Fibroblast of villous mesenchyme (primary cell): ENCODE measurements at places on chromosomes 5 and 9. TPM values are rescaled to one million over a fixed set of nuclear protein-coding genes. Genes with fewer than 3 reads are reported as not detected.
A peak's percentile ranks its signal among the peaks of the same experiment; 100 is the strongest.

- peak; percentile 79 for DNase-seq
Observed at GRCh38 chr9:38008168-38009034, 60.6 kb downstream of the SHB start.

GRCh38 chr5:178114325-178115135 lies 1.2 kb downstream of the N4BP3 start:
- no peak for DNase-seq

DNA sequence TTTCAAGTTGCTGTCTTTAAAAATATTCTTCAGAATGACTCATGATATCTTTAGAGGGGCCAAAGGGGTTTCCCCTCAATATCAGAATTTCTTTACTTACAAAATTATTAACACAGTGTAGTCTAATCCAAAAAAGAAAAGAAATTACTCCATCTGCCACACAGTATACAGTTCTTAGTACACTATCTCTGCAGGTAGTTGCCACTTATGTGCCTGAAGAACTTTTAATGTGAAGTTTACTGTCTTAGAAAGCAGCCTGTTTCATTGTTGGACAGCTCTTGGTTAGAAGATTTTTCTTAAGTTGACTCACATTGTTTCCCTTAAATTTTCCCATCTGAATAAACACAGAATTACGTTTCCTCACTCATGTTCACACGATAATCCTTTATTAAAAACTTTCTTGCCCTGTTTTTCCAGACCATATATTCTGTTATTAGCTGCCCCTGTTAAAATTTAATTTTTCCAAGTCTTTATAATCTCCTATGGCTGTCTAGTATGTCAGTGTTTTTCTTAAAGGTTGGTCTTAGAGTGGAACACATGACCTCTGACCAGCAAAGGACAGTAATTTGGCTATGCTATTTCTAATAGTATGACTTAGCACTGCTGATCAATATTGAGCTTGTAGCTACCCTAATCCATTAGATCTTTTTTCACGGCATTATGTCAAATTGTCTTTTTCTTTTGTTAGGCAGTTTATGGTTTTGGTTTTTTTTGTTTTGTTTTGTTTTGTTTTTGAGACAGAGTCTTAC lies 21.8 kb upstream of the FKTN start:
- DNase-seq, result no peak

The KIF12 gene
- total RNA-seq, result not detected in 2 replicates

The EIF4E1B gene
- not detected in 2 replicates for total RNA-seq
